NCI-H1092 treated with DMSO at 0.1 percent for 48 hours (cell line): ENCODE measurements at places on chromosomes 3 and 15.

DNA sequence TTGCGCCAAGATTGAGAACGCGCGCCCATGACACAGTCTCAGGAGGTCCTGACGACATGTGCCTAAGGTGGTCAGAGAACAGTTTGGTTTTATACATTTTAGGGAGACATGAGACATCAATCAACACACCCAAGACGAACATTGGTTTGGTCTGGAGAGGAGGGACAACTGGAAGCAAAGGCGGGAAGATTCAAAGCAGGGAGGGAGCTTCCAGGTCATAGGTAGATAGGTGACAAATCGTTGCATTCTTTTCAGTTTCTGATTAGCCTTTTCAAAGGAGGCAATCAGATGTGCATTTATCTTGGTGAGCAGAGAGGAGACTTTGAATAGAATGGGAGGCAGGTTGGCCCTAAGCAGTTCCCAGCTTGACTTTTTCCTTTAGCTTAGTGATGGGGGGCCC lies 828.4 kb upstream of the DPPA4 start:
- no peak for DNase-seq

- DNase-seq = peak; percentile 34
These were observed 3.9 kb downstream of the GP5 start for GRCh38 chr3:194395212-194395611.

DNA sequence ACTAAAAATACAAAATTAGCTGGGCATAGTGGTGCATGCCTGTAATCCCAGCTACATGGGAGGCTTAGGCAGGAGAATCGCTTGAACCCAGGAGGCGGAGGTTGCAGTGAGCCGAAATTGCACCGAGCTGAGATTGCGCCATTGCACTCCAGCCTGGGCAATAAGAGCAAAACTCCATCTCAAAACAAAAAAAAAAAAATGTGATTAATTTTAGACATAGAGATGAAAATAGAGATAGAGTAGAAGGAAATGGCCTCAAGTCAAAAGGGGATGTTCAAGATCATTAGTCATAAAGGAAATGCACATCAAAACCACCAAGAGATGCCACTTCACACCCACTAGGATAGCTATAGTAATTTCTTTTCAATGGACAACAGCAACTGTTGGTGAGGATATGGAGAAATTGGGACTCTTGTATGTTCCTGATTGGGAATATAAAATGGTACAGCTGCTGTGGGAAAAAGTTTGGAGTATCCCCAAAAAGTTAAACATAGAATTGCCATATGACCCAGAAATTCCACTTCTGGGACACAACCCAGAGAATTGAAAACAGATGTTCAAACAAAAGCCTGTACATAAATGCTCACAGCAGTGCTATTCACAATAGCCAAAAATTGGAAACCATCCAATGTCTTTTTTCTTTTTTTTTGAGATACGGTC lies 55.4 kb downstream of the ABHD2 start:
- peak; percentile 36 for DNase-seq

- DNase-seq = no peak
These were observed 340.4 kb upstream of the KCNMB2 start for GRCh38 chr3:178195824-178196223.

GRCh38 chr3:124890573-124891190 lies 3.5 kb upstream of the ITGB5 start:
- DNase-seq = no peak

- peak; percentile 15 for DNase-seq
These were observed 127.2 kb downstream of the EBLN2 start for GRCh38 chr3:73188707-73189106.

DNA sequence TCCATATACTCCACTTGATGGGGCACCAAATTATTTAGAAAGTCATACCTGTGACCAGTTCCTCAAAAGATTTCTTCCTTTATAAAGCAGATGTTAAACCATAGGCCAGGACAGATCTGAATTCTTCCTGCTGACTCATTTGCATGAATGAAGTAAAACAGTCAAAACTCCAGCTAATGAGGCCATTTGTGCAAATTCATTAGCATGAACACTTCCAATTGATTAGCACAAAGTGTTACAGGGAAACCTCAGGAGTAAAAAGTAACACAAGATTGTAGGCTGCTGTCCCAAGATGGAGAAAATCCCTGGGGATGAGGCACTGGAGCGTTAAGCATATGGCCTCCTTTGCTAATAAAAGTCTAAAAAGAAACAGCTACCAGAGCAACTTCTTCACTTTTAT lies 149.8 kb downstream of the ZNF385D start:
- no peak for DNase-seq

DNA sequence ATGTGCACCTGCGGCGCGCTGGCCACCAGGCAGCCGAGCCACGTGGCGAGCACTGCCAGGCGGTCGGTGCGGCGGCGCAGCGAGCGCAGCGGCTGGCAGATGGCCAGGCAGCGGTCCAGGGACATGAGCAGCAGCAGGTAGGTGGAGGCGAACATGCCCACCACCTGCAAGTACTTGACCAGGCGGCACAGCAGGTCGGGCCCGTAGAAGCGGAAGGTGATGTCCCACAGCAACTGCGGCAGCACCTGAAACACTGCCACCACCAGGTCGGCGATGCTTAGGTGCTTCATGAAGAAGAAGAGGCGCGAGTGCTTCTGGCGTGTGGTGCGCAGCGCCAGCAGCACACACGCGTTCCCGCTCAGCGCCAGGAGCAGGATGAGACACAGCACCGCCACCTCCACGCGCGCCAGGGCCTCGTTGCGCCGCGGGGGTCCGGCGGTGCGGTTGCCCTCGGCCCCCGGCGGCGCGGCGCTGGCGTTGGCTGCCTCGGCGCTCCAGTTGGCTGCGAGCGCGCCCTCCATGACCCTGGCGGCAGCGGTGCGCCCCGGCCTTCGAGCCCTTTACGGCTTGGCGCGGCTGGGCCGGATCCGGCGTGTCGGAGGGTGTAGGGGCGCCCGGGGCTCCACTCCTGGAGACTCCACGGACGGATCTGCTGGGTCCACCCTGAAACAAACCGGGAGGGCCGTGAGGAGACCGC lies 1.6 kb downstream of the OXTR start:
- DNase-seq = peak; percentile 40

GRCh38 chr15:88701561-88702095 lies 62.8 kb downstream of the ISG20 start:
- DNase-seq = no peak

DNA sequence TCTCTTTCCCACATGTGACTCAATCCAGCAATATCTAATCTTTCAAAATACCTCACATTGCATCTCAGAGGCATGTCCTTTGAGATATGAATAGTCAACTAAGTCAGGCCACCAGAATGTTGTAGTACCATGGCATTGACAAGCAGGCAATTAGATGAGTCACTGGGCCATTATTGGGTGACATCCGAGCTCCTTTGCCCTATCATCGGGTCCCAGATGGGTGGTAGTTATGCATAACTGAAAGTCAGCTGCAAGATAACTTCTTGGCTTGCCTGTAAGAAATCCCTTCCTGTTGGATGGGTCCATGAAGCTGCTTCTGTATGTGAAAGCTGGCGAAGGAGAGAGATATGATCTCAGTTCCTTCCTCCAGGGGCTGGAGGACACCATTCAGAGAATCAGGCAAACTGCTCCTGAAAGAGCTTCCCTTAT lies 32.8 kb downstream of the ARRDC4 start:
- no peak for DNase-seq

DNA sequence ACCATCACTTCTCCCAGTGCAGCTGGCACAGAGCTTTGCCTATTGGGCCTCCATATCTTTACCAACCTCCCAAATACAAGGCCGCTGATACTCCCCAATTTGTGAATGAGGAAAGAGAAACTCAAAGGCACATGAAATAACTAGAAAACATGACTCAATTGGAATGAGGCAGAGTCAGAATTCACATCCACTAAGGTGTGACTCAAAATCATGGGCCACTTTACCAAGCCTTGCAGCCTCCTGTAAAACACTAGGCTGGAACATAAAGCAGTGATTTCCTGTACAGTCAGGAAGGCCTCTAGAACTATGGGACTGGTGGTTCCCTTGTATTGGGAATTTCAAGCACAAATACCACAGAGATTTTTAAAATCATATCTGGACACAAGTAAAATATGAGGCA lies 128.6 kb downstream of the DCLK3 start:
- DNase-seq = no peak

DNA sequence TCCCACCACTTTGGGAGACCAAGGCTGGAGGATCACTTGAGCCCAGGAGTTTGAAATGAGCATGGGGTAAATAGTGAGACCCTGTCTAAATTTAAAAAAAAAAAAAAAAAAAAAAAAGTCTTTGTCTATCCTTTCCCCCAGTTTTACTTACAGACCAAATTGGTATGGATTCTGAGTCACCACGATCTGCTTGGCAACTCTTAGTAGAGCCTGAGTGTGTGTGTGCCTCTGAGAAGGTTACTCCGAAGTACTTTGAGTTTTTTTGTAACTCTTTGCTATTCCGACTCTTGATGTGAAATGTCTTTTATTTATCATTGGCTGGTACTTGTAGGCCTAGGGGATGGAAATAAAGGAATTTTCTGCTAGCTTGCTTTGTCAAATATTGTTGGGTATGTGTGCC lies 63.3 kb downstream of the RBM6 start:
- no peak for DNase-seq

DNA sequence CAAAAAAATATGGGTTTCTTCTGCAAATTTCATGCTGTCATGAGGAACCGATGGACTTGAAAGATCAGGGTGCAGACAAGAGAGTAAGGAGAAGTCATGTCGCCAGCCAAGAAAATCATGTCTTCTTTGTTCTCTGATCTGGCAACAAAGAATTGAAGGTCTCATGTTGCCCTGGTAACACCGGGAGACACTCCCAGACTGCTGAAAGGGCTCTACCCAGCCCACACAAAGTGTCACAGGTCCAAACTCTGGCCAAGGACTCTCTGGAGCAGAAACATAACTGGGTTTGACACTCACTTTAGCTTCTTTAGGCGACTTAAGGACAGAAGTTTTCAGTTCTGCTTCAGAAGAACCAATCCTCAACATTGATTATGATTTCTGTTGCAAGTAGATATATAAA lies 42.9 kb downstream of the SIDT1 start:
- peak; percentile 4 for DNase-seq
